G401 (cell line): ENCODE measurements at places on chromosomes 12 and 14.
A peak's percentile ranks its signal among the peaks of the same experiment; 100 is the strongest.

DNA sequence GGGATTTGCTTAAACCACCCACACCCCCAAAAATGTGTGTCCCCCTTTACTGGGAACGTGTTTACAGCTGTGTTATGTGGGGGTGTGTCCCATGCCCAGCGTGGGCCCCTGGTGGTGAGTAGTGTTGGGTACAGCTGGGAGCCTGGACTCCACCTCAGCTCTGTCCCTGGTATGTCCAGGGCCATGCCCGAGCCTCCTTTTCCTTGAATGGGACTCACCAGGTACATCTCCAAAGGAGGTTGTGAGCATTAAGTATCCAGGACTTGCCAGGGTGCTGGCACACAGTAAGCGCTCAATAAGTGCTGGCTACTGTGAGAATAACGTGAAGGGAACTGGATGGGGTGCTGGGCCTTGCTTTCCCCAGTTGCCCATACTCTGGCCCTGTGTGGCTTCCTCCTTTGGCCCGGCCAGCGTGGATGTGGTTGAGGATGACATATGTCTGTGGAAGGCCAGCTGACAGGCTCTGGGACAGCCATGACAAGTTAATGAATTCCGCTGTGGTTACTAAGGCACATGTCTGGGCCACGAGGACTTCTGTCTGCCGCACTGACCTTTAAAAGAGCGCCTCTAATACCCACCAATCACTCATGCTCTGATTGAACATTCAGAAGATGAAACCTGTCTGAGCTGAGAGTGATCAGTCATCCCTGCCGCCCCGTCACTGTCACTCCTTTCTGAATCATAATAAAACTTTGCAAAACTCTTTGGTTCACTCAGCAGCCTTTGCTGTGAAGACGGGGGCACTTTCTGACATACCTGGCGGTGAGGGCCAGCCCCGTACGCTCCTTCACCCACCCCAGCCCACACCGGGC lies 74.7 kb downstream of the DIO3 start:
- DNase-seq, result no peak

- DNase-seq, result no peak
Measured at GRCh38 chr12:2857021-2857431, at the start of gene TEX52. TEX52 (minus strand) TSS chr12:2857039; CDS start chr12:2857026, 13 bp downstream.

- no peak for DNase-seq
Measured at GRCh38 chr12:68158432-68158831, 1.1 kb downstream of the IFNG start.

GRCh38 chr12:52081263-52081733 lies 1.8 kb downstream of the SMIM41 start:
- no peak for DNase-seq

- no peak for DNase-seq
Measured at GRCh38 chr14:24068711-24069410, 2.5 kb upstream of the CPNE6 start.

DNA sequence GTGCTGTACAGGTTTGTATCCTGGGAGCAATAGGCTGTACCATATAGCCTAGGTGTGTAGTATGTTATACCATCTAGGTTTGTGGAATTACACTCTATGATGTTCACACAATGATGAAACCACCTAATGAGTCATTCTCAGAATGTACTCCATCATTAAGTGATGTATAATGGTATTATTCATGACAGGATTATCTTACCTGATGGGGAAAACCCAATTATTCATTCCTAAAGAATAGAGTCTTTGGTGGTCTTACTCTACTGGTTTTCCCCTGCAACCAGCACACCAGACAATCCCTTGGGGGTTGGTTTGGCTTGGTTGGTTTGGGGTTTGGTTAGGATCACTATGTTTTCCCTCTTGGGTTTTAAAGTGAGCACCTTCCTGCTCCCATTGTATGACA lies 12.6 kb upstream of the OR10P1 start:
- DNase-seq, result no peak

GRCh38 chr14:50520947-50521815 lies 11.2 kb downstream of the MAP4K5 start:
- no peak for DNase-seq

DNA sequence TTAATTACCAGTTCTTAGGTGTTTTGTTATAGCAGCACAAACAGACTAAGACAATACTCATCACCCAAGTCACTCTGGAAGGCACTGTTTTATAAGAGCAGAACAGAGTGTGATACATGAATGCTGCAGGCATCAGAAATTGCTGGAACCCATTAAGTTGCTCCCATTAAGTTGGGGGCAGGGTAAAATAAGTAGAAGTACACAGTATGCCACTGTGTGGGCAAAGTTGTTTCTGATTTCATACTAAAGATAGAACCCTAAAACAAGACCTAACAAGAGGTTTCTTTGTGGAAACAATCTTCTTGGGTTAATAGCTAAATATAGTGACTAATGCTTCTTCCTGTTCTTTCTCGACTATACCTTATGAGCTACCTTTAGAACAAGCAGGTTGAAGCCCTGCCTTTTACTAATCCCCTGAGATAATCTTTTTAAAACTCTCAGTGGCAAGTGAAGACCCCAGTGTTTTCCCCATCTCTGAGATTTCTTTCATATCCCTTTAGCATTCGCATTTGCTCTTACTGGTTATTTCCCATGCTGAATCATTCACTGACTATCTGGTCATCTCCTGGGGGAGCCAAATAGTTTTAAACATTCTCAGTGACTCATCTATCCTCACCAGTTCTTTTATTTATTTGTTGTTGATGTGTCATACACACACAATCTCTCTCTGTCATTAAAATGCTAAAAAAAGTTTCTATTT lies 52.3 kb downstream of the SOCS2 start:
- no peak for DNase-seq

DNA sequence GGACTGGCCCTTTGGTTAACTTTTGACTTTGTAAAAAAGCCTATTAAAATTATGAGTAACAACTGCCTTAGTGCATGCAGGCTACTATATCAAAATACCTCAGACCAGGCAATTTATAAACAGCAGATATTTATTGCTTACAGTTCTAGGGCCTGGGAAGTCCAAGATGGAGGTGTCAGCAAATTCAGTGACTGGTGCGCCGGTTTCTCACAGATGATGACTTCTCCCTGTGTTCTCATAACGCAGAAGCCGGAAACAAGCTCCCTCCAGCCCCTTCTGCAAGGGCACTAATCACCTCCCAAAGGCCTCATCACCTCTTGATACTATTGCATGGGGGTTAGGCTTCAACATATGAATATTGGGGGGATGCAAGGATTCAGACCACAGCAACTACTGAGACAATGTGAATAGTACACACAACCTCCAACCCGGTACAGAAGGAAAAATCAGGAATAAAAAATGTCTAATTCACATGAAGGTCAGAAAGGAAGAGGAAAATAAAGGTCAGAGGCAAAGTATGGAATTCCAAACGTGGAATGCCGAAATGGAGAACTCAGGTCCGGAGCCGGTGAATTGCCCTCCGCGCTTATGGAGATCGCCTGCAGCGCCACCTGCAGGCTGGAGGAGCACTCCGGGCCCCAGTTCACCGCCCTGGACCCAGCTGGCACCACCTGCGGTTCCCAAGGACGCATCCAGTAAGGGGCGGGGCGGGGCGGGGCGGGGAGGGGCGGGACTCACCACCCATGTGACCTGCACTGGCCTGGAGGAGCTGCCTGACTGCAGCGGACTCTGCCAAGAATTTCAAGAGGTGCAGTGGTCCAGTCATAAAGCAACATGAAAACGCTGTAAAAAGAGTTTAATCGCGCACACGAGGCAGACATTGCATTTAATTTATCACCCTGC lies 203.4 kb downstream of the KIF26A start:
- DNase-seq, result peak; percentile 1

- no peak for DNase-seq
Measured at GRCh38 chr14:89325299-89325883, 91.6 kb downstream of the FOXN3 start.

DNA sequence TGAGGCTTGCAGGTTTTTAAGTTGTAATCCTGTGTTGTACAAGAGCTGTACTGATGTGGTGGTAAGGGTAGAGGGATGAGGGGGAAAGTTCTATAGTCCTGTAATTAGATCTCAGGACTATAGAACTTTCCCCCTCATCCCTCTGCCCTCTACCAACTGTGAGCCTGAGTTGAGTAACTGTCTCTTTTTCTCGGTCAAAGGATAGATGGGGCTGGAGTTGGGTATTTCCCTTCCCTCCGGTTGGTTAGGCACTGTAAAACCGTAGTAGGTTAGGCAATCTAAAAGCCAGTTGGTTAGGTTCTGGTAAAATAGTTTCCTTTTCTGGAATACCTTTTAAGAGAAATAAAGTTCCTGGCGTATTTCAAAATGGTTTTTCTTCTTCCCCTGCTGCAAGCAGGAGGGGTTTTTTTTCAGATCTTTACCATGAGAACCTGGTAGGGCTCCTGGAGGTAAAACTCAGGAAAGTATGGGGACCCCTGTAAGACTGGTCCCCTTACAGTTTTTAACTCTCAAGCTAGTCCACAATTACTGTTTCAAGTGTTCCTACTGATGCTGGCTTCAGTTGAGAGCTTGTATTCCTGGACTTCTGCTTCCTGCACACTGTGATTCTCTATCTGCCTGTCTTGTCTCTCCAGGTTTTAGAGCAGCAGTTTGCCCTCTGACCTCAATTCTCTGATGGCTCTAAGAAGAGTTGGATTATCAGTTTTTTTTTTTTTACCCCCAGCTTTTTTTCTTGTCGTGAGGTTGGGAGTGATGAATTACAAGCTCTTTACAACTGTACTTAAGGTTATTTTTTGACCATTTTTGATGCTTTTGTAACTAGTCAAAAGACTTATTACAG lies 58.7 kb downstream of the FUT8 start:
- DNase-seq, result no peak

- no peak for DNase-seq
Measured at GRCh38 chr14:77489041-77489440, 9.6 kb downstream of the ISM2 start.

DNA sequence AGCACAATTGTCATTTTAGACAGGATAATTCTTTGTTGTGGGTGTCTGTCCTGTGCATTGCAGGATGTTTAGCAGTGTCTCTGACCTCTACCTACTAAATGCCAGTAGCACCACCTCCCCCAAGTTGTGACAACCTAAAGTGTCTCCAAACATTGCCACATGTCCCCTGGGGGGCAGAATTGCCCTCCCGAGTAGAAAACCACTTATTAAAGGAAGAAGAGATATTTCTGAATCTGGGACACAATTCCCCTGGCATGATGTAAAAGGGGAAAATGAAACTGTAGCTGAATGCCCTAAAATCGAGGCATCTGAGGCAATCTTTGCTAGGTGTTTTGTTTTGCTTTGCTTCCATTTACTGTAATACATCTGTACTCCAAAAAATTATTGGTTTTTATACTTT lies 116.8 kb upstream of the NAP1L1 start:
- no peak for DNase-seq

GRCh38 chr14:98994561-98994960 lies 277.4 kb downstream of the BCL11B start:
- DNase-seq, result no peak

DNA sequence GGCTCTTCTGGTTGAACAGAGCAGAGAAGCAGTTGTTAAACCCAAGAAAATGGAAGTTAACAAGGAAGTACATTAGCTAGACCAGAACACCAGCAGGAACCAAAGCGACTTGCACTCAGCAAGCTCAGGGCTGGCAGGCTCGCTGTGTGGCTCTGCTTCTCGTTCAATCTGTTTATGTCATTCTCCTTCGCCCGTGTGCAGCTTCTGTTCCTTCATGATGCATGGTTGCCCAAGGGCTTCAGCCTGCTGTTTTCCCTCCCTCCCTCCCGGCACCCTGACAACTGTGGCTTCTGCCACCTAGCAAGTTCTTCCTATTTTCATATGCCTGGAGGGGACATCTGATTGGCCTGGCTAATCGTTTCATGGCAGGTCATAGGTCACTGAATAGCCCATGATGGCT lies 25.3 kb downstream of the PIGH start:
- DNase-seq, result no peak

DNA sequence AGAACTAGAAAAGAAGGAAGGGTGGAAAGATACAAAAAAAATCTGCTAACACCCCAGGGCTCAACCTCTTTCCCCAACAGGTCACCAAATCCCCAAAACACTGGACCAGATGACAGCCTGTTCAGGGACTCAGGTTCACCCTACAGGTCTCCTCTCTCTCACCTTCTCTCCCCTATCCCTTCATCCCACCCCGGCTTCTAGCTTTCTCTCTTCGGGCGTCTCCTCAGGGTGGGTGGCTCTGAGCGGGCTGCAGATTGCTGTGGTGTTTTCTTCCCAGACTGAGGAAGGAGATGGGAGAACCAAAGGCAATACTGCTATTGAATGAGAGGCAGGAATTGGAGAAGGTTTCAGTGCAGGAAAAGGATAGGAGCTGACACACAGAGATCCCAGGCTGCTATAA lies 39.3 kb downstream of the ANO2 start:
- DNase-seq, result no peak

- no peak for DNase-seq
Measured at GRCh38 chr12:114400925-114401324, 5.0 kb downstream of the TBX5 start.

GRCh38 chr14:63524537-63525155 lies 18.5 kb downstream of the PPP2R5E start:
- no peak for DNase-seq

- no peak for DNase-seq
Measured at GRCh38 chr12:20350495-20350894, 17.8 kb upstream of the PDE3A start.

DNA sequence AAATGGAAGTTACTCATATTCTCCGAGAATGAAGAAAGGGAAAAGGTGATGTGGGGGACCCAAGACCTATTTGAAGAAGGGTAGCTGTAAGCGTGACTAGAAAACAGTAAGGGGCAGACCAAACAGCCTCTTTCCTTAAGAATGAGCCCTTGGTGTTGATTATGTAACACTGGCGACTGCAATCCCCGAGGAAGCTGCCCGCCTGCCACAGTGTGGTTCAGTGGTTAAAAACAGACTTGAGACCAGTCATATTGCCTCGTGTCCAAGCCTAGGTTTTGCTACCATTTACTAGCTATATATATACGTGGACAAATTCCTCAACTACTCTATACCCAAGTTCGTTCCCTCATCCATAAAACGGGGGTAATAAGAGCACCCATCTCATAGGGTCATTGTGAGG lies 49.1 kb downstream of the SSPN start:
- DNase-seq, result no peak

DNA sequence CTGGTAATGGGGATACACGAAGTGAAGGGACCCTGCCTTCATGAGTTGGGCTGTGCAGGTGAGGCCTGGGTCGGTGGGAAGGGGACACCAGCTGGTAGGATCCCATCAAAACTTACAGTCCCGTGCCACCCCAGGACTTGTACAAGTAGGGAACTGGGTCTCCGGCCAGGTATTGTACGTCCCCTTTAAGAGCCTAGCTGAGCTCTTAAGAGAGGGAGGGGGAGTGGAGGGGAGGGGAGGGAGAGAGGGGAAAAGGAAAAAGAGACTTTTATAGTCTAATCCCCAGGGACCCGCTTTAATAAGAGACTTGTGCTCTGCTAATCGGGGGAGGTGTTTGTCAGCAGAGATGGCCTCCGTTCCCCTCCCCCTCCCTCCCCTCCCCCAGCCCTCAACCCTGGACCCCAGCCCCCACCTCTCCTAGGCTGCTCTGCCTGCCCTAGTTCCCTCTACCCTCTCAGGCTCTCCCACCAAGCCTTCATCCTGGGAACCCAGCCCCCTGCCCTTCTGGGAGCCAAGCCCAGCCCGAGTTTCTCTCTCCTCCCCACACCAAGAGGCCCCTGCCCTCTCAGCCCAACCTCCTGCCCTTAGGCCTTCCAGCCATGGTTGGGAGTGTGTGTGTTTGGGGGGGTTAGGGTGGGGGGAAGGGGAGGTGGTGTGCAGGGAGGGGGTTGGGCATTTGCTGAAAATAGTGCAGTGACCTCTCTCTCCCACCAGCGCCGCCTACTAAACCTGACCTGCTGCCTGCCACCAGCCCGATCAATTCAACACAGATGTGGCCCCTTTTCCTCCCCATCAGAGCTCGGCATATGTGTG lies 2.6 kb downstream of the GDF11 start:
- DNase-seq, result peak; percentile 63
